ENCODE measurements at places on chromosomes 11 and 22.

DNA sequence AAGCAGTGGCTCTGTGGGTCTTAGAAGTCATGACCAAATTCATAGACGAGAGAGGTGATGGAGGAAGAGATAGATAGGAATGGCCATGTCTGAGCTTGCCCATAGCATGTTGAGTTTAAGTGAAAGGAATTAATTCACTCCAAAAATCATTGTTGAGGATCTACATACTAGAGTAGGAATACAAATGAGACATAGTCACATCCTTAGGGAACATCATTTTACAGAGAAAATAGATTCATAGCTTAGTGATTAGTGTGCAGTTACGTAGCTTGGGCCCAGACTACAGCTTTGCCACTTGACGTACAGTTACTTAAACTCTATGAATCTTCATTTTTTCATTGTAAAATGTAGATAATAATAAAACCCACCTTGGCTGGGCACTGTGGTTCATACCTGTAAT lies 21.4 kb upstream of the BMAL1 start:
- DNase-seq: no peak

DNA sequence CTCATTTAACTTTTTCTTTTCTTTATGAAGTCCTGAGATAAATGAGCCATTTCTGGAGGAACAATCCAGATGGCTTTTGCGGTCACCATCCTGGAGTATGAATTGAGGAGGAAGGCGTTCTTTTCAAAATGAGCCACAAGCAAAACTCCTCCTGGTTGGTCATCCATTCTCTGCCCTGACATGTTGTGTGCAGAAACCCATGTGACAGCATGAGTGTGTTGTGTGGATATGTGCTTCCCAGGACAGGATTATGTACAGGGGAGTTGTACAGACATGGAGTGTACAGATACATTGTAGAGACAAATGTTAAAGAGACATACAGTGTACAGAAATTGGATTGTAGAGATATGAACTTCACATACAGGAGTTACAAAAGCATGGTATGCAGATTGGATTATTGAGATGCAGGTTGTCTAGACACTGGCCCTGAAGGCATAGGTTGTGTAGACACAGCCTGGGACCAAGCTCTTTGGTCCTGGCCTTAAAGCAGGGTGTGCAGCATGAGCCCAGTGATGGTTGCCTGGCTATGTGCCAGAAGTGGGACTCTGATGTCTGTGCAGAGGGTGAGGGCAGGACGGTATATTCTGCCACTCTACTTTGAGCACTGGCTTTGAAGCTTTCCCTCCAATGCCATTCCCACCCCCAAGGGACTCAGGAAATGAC lies 178.5 kb upstream of the ZBED5 start:
- no peak for DNase-seq

DNA sequence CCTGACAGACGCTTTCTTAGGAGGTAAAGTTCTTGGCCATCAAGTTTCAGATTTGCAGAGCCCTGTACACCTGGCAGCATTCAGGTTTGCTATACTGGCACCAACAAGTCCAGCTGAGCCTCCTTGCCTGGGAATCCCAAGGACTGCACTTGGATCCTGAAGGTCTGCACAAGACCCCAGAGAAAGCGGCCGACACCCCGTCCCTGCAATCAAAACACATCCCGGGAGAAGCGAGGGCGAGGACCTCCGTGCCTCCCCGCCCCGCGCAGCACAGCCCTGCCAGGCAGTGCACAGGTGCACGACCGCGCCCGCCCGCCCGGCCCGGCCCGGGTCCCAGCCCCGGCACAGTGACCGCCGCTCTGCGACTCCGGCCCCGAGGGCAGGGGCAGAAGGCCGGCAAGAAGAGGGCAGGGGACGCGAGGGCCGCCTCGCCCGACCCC lies 559 bp downstream of the MRTFA start:
- DNase-seq: no peak

- DNase-seq: no peak
These were observed 148.8 kb downstream of the JRKL start for GRCh38 chr11:96538622-96539021.

DNA sequence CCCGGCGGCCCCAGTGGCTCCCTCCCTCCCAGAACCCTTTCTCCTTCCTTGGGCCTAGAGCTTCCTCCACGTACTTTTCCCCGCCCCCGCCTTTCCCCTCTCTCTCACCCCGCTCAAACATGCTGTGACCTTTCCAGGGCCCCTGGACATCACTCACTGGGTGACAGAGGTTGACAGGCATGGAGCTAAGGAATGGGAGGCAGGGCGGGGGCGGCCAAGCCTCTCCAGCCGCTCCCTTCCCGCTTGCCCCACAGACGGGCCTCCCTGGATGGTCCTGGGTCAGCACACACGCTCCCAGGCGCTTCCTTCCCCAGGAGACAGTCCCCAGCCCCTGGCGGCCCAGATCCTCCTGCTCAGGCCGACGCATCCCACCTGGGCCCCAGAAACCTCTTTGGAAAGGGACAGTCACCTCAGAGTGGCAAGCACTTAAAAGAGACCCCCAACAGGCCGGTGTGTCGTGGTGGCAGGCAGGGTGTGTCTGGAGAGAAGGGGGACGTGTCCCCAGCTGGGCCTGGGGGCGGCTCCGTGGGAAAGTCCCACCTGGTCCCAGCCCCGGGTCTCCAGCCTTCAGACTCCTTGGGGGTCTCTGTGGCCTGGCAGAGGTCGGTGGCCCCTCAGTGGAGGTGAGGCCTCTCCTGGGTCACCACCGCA lies 8.8 kb downstream of the H19 start:
- no peak for DNase-seq

DNA sequence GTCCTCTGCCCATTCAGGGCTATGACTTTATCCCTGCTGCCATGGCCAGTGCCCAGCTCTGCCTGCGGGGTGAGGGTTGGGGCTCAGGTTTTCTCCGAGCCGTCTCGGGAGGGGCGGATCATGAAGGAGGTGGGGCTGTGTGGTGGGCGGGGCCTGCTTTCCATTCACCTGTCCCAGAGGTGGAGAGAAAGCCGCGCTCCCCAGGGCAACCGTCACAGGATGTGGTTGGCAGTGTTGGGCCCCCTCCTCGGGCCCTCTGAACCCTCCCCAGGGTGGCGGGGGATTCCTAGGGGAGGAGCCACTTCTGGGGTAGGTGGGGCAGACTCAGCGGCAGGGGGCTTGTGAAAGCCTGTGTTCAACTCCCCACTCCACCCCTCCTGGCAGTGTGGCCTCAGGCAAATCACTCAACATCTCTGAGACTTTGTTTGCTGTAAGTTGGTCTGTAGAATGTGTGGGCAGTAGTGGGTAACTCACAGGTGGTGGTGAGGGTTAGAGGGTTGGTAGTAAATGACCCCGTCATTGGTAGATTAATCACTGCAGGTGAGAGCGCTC lies 50.3 kb downstream of the CD6 start:
- DNase-seq: no peak

DNA sequence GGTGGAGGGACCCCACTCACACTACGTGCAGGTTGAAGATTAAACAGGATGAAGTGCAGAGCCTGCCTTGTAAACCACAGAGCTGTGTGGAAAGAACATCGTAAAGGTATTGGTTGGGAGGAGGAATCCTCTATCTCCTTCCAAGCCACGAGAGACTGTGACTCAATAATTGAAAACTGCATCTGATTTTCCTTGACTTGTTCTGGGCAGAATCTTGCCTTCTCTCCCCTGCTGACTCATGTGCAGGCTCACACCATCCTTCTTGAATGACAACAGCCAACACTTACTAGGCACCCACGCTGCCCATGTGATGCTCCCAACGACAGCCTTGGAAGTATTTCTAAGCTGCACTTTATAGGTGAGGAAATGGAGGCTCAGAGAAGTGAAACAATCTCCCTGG lies 563.0 kb downstream of the MIAT start:
- peak; percentile 96 for DNase-seq

- no peak for DNase-seq
These were observed 75.5 kb downstream of the LUZP2 start for GRCh38 chr11:24572376-24572775.

DNA sequence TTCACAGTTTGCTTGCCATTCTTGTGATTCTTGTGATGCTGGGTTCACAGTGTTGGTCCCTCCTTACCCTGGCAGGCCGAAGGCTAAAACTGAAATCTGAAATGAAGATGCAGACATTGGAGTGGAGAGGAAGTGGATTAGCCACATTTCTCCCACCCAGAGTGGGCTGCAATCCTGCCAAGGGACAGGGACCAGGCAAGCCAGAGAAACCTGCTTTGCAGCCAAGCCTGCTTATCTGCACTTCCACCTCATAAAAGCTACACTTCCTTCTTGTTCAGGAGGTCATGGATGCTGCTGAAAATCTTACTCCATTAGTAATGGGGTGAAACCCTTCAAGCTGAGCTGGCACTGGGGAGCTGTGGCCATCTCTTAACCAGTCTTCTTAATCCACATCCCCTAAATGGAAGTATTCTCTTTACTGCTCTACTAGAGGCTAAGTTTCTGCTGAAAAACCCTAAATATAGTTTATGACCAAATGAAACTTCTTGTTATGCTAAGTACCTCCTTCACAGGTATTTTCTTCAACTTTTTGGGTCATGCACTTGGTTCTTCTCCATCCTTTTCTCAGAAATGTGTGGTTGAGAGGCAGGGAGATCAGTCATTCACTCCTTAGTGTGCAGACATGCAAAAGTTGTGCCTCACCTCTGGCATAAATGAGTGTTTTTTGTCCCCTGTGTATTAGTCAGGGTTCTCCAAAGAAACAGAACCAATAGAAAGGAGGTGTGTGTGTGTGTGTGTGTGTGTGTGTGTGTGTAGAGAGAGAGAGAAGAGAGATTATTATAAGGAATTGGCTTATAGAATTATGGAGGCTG lies 133.9 kb upstream of the BMAL1 start:
- DNase-seq: no peak

- DNase-seq: no peak
These were observed 20.1 kb upstream of the OR8D2 start for GRCh38 chr11:124340142-124340447.

- no peak for DNase-seq
These were observed 689 bp downstream of the RAB39A start for GRCh38 chr11:107928767-107929507.

DNA sequence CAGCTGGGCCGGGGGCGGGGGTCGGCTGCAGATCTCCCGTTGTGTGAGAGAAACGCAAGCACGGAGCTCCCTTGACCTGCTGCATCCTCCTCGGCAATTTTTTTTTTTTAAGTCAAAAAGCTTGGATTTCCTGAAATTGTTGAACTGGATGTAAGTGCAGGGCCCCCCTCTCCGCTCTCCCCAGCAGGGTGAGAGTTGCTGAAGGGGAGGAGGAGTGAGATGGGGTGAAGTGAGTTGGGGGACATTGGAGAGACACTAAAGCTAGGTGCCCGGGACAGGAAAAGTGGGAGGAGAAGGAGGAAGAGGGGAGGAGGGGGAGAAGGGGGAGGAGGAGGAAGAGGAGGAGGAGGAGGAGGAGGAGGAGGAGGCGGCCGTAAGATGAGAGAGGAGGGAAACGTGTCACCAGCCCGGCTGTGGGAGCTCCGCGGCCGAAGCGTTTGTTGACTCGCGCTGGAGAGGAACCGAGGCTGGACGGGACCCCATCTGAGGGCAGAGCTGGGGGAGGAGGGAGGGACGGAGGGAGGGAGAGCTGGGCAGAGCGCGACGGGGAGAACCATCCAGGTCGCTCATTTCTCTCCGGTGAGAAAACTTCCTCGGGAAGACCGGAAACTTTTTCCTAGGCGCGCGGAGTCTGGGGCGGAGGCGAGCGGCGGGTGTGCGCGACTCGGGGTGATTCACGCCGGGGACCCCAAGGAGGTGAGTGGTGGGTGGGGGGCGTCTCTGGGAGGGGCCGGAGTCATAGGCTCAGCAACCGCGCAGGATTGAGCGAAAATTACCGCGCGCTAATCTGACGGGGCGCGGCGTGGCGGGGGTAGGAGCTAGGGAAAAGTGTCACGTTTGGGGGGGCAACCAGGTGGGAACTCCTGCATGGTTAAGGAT lies 80.2 kb downstream of the PRR5L start:
- DNase-seq: no peak

- no peak for DNase-seq
These were observed 13.2 kb downstream of the HSD17B12 start for GRCh38 chr11:43693731-43694130.

DNA sequence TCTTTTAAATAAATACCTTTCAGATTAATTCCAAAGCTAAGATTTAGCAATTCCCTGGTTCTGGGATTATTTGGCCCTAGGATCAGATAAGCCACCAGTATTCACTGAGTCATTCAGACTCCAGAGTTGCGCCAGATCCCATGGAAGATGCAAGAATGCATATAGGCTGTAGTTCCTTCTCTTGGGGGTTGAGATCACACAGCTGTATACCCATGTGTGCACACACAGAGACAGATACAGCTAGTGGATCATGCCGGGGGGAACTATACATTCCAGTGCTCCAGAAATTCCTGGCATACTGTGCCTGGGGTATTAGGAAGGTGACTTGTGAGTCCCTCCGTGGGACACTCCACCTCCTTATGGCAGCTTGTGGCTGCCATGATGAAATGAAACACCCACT lies 75.4 kb downstream of the ZBTB16 start:
- DNase-seq: peak; percentile 88

DNA sequence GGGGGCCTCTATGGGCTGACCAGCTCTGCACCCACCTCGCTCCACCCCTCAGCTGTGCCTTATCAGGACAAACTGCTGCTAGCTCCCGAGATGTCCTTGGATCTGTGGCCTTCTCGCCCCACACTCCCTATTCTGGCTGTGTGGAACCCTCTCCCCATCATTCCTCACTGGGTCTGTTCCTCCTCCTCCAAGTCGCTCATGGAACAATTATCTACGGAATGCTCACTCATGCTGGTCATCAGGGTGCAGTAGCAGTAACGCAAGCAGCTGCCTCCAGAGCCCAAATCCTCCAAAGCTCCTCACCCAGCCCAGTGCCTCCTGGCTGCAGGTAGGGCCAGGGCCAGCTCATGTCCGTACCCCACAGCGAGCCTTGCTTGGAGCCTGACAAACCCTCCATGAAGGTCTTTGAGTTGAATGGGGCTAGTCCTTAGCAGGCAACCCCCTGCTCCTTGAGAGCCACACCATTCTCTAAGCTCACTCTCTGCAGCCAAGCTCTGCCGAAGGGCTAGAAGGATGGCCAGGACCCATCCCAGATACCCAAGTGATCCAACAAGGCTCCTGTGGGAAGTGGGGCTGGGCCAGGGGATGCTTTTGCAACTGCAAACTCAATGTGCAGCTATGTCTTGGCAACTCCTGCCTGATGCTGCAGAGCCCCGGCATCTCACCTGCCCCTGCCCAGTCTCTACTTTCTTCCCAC lies 977.8 kb downstream of the TBC1D22A start:
- no peak for DNase-seq

GRCh38 chr22:42912059-42912458 lies 55.0 kb upstream of the ARFGAP3 start:
- no peak for DNase-seq

- DNase-seq: peak; percentile 77
These were observed 10.5 kb downstream of the COA4 start for GRCh38 chr11:73866095-73866579.

GRCh38 chr22:31347251-31348008 lies 1.3 kb upstream of the PATZ1 start:
- DNase-seq: peak; percentile 59
